ENCODE measurements at places on chromosomes 3 and 15.
A peak's percentile ranks its signal among the peaks of the same experiment; 100 is the strongest.

DNA sequence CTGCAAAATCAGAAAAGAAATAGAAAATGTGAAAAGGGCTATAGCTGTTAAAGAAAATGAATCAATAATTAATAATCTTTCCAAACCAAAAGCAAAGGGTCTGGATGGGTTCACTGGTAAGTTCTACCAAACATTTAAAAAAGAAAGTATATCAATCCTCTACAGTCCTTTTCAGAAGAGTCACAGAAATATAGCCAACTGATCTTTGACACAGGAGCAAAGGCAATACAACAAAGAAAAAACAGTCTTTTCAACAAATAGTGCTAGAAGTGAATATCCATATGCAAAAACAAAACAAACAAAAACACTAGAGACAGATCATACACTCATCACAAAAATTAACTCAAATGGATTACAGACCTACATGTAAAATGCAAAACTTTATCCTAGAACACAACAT lies 32.6 kb downstream of the RFX7 start:
- no peak for DNase-seq

GRCh38 chr15:85831415-85832113 lies 36.8 kb upstream of the KLHL25 start:
- DNase-seq = peak; percentile 81

DNA sequence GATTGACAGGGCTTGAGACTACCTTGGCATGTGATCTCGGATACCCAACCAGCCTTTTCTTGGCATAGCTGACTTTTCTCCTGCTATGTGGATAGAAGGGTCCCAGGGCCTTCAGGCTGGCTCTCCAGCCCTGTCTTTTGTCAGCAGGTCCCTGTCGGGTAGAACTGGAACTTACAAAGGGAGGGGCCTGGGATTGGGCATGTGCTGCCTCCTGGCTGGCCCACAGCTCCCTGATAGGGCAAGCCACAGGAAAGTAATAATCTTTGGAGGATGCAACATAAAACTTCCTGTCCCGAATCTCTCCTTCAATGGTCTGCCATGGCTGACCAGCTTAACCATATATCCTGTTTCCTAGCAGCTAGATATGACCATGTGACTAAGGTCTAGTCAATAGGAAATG lies 89.1 kb downstream of the ABHD5 start:
- DNase-seq = no peak

DNA sequence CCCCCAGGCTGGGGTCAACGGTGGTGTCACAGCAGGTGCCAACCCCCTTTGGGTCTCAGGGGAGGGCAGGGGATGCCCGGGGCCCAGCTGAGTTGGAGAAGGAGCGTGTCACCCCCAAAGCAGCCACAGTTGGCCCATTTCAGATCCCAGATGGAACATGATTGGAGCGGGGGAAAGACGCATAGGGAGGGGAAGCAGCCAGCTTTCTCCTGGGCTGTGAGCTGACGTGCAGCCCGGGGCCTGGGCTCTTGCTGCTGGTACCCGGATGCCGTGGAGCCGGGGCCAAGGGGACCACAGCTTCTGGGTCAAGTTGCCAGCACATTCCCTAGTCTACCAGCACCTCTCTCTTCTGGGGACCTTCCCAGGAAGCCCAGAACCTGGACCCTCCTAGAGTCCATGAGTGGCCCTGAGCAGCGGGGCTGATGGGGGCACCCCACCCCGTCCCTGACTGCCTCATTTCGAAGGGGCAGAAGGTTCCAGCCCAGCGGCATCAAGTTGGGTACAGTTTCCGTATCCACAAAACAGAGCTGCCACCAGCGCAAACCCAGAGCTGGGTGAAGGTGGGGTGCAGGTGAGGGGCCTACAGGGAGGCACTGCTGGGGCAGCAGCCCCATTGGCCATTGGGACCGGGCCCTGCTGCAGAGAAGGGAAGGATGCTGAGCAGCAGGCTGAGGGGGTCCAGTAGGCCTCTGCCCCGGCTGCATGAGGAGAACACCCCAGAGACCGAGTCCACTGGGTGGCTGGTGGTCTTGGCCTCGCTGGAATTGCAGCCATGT lies 148.8 kb downstream of the NSMCE3 start:
- no peak for DNase-seq

DNA sequence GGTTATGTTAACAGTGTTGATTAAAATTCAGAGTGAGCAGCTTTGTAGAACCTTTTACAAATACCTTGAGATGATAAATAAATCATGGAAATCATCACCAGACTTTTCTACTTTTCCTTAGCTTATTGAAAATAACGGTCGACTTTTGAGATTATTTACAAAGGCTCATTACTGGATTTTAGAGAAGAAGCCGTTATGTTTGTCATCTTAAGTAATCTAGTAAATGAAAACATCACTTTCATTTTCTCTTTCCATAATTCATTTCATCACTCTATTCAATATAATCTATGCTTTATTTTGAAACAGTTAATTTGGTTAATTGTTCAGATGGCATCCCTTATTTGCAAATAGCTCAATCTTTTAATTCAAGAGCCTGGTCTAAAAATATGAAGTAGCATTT lies 3.6 kb downstream of the PLCL2 start:
- no peak for DNase-seq

GRCh38 chr3:28345690-28346089 lies 2.8 kb upstream of the ZCWPW2 start:
- DNase-seq = no peak

DNA sequence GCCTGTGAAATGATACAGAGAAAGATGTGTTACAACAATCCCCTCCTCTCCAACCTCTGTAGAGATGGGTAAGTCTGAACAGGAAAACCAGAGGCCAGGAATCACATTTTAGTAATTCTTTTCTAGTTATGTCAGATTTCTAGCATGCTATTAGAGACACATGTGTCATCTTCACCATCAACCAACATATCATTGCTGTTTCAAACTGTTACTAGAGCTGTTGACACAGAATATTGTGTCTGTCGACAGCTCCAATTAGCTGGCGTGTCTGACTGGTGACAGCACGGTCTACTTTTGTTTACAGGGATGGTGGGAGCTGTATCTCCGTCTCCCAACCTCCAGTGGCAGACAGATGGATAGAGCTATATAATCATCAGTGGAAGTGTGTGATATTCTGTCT lies 393.2 kb downstream of the SOX2 start:
- DNase-seq = no peak

DNA sequence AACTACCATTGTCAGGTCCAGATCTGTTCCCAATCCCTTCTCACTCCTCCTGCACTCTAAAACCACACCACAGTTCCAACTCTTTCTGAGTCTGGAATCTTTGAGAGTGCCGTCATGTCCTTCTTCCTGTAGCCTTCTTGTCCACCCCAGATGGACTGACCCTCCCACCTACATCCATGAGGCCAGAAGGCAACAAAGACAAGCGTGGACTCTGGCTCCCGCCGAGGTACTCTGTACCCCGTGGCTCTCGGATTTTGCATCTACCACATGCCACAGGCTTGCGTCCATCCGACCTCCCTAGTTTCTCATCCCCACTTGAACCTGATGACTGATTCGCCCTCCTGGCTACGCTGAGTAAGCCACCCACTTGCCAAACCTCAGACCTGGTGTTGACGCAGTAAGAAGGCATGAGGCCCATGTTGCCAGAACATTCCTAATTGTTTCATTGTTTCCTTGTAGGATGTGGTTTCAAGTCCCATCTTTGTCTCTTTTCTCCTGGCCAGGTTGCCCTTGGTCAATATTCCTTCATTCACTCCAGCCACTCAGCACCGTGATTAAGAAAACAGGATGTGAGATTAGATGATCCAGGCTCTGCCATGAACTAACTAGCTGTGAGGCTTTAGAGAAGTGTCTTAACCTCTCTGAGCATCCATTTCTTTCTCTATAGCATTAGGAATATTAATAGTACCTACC lies 1.1 kb upstream of the ZBTB38 start:
- DNase-seq = no peak

DNA sequence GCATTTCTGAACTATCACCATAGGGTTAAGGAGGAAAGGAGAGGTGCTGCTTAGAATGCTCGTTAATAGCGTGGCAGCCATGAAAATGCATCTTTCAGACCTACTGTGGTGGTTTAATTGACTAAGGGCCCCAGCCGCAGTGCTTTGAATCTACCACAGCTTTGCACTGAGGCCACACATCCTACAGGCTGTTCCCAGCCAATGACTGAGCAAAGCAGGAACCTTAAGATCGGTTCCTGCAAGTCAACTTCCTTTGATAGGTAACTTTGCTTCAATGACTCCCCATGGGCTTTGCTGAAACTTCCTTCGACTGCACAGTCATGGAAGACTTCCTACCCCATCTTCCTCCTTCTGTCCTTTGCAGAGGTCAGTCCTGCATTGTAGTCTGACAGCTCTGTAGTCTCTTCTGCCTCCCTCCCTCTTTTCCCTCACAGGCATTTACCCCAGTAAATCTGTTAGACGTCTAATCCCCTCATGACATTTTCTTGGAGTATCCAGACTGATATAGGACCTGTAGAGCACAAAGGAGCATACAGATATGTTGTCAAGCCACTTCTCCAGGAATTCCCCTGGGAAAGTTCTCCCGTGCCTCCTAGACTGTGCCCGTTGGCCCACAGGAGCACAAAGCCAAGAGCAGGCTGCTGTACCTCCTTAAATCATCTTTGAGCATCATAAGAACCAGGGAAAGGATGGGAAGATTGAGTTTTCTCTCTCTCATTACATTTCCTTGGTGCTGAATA lies 2.6 kb upstream of the BCL2A1 start:
- no peak for DNase-seq

- no peak for DNase-seq
Observed at GRCh38 chr3:142269767-142270166, 44.4 kb upstream of the GK5 start.

GRCh38 chr3:72776-73175 lies 123.8 kb upstream of the CHL1 start:
- peak; percentile 26 for DNase-seq

- DNase-seq = no peak
Observed at GRCh38 chr3:105982207-105982606, 113.4 kb upstream of the CBLB start.

- DNase-seq = peak; percentile 71
Observed at GRCh38 chr15:70033529-70034140, 64.1 kb downstream of the TLE3 start.

DNA sequence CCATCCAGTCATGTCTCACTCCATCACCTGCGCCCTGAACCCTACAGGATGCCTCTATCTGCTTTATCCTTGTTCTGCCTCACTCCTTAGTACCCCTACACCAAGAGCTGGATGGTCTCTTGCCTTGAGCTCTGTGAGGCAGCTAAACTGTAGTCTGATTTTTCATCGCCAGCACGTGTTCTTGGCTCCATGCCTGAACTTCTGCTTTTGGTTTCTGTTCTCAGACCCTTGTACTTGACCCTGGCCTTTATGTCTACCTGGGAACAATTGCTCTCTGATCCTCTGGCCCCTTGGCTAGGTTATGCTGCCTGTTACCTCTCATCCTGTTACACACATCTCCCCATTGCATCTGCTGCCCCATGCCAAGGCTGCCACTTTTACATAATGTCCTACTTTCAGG lies 318.0 kb upstream of the LMCD1 start:
- DNase-seq = peak; percentile 9

GRCh38 chr15:98174286-98174685 lies 213.8 kb downstream of the ARRDC4 start:
- no peak for DNase-seq

GRCh38 chr15:75929799-75930565 lies 26.3 kb downstream of the FBXO22 start:
- peak; percentile 16 for DNase-seq

GRCh38 chr15:29403772-29404171 lies 134.2 kb upstream of the NSMCE3 start:
- no peak for DNase-seq

DNA sequence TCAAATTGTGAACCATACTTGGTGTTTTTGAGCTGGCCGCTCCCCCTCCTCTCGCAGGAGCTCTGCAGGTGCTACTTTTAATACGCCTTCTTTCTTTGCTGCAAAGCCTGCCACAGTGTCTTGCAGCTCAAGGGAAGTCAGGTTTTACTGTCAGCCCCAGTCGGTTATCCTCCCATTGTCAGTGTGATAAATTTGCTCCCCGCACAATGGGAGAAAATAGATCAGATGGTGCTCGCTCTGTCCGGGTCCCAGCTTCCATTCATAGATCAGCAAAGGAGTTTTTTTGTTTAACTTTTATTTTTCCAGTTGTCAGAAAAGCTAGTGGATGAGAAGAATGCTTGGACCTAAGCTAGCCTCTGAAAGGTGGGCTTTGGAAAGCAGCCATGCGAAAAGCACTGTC lies 207.7 kb downstream of the RYR3 start:
- DNase-seq = no peak

GRCh38 chr15:85964471-85964870 lies 115.2 kb upstream of the AGBL1 start:
- no peak for DNase-seq

- no peak for DNase-seq
Observed at GRCh38 chr3:36065321-36065720, 315.0 kb upstream of the STAC start.

DNA sequence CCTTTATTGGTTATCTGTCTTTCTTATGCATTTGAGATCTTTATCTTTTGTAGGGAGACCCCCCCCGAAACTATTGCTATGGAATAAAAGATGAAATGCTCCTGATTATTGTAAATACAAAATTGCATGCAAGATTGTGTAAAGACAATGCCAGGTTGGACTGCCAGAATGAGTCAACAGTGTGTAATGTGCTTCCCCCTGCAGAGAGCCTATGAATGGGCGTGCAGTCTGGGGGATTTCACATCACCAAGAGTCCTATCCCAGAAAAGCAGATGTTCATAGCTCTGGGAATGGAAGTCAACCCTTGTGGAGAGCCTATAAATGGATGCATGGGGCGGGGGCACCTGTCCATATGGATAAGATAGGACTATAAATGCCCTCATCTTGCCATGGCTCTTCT lies 584.3 kb downstream of the NSUN3 start:
- DNase-seq = no peak
